Ammon's horn (tissue), 1 donor: ENCODE measurements at places on chromosomes 1 and 21.

- no peak for DNase-seq
Measured at GRCh38 chr1:91831132-91831930, 54.6 kb downstream of the TGFBR3 start.

DNA sequence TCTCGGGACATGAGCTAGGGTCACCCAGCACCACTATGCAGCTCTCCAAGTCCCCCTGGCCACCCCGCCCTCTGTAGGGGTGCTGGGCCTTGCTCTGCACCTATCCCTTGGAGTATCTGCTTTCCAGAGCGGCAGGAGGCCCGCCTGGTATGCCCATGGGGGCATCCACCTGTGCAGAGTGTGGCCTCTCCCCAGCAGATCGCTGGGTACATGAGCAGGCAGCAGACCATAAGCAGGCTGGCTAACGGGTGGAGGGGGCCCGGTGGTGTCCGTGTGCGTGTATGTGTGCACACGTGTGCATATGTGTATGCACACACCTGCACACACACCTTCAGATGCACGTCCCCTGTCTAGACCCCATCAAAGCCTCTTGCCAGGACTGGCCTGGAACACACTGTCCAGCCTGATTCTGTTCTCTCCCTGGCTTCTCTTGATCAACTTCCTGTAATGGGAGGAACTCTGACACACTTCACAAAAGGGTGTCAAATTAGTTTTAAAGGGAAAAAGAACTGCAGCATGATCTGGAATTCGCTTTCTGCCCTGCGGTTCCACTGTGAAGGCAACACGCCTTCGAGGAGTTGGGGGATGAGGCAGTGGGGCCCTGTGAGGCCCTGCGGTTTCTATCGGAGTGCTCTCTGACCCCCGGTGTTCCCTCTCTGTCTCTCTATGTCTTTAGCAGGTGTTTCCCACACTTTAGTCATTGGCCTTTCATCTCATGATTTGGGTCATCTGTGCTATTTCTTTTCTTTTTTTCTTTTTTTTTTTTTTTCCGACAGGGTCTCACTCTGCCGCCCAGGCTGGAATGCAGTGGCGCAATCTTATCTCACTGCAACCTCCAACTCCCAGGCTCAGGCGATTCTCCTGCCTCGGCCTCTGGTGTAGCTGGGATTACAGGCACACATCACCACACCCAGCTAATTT is 17.2 kb upstream of the NPHP4 start:
- no peak for DNase-seq

GRCh38 chr1:184748740-184749139 is 5.9 kb downstream of the EDEM3 start:
- no peak for DNase-seq

- DNase-seq: no peak
Measured at GRCh38 chr1:78047631-78048030, 1.9 kb downstream of the GIPC2 start.

DNA sequence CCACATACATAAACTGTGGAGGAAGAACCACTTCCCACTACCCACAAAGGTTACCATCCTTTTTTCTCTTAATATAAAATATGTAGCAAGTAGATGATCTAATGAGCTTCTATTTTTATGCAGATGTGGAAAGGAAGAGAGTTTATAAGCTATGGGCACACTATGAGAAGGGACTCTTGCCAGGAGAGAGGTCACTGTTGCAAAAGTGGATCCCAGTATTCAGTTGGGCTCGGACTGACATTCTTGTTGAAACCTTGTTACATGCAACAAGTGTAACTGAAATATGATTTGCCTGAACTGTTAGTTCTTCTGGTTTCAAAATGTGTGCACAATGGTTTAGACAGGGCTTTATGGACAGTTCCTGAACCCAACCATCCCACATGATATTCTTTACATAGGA is 397.4 kb upstream of the PKN2 start:
- no peak for DNase-seq

GRCh38 chr1:113782406-113782805 is 23.1 kb upstream of the PHTF1 start:
- no peak for DNase-seq

GRCh38 chr1:203448521-203449061 is 27.0 kb upstream of the PRELP start:
- DNase-seq: peak; percentile 35

DNA sequence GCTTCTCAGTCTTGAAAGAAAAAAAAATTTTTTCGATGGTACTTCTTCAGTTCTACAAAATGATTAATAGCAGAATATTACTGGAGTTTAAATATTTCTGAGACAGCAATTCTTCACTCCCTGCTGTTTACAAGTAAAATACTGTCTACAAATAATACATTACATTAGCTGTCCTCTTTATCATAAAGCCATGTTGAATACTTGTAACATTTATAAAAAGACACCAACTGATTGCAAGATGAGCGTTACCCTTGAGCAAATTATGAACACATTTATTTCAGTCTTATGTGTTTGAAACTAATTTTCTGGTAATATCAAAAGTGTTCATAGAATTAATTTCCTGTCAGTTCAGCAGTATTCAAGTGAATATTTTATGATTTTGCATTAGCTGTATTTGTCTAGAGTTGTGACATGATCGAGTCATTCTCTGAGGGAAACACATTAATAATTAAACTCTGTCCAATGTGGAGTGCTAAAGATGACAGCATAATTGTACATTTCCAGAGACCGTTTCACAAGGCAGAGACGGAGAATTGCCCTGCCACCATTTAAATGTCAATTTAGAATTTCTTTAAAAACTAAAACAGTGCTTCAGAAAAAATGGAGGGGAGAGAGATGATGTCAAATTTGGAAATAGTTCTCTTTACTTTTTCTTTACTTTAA is 1359.0 kb upstream of the ADGRL4 start:
- no peak for DNase-seq

- DNase-seq: peak; percentile 87
Measured at GRCh38 chr1:15328351-15329103, 81.2 kb upstream of the EFHD2 start.

DNA sequence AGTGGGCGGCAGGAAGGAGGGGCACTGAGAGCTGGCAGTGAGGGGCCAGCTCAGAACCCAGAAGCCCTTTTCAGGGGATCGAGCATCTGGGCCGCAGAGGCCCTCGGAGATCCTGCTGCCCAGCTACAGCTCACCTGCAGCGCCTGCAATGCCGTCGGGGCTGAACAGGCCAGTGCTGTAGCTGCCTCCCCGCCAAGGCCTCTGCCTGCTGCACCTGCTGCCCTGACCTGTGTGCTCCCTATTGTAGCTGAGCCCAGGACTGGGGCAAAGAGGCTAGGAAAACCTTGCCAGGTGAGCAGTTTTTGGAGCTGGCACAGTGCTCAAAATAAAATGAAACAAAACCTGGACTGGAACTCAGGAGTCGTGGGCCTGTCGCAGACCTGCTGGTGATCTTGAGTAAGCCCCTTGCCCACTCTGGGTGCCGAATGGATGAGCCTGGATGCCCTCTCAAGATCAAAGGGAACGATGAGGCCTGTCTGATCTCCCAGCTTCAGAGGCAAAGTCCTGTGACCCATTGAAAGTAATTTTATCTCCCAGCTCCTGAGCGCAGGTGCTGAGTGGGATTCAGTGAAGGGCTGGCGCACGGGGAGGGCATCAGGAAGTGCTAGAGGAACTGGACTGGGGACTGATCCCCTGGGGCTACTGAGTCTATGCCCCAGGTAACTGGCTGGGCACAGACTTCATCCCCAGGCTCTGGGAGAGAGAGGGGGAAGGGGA is 154.6 kb downstream of the FOXD2 start:
- no peak for DNase-seq
